Kidney tubule cell (primary cell): ENCODE measurements at places on chromosomes 3 and 15.

- peak; percentile 10 for DNase-seq
Measured at GRCh38 chr3:53850895-53851294, 4.5 kb downstream of the IL17RB start.

DNA sequence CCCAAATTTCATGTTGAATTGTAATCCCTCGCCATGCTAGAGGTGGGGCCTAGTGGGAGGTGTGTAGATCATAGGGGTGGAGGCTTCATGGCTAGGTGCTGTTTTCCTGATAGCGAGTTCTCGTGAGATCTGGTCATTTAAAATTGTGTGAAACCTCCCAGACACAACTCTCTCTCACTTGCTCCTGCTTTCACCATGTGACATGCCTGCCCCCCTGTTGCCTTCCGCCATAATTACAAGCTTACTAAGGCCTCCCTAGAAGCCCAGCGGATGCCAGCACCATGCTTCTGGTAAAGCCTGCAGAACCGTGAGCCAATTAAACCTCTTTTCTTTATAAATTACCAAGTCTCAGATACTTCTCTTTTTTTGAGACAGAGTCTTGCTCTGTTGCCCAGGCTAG, 36.0 kb downstream of the CCDC54 start:
- no peak for DNase-seq

- DNase-seq: no peak
Measured at GRCh38 chr15:27485265-27485664, 514.3 kb downstream of the GABRG3 start.

GRCh38 chr15:59157840-59158700, 48.6 kb upstream of the LDHAL6B start:
- DNase-seq: no peak

DNA sequence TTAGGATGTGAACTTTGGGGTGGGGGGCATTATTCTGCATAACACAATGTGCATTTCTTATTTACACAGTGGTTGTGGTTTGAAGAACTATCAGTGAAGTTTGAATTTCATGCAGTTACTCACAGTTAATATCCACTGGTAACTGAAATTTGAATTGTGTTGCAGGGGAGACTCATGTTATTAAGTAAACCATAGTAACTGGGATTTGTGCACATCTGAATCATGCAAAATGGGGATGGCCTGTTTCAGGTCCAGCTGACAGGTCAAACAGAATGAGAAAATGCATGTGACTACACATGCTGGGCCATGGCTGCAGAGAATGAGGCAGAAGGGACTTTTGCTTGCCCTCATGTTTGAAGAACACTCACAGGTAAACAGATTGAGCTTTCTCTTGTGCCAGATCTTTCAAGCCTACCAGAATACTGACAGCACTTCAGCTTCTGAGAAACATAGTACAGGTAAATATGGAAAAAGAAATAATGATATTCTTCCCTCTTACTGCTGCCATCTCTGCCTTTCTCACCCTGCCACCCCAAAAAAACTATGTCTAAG, 115.0 kb downstream of the POLQ start:
- peak; percentile 23 for DNase-seq

DNA sequence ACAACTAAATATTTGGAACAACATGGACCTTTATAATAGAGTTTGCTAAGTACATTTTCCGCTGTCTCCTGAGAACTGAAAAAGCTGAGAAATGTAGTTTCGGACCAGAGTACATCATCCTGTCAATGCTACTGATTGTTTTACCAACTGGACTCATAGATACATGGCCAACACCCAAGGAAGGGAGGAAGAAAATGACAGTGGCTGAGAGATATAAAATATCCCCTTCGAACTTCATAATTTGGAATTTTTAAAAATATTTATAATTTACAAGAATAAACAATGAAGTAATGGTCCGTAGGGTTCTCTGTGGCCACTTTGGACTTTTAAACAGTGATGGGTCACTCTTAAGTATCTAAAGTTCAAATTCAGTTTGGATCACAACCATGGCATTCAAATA, 1042.7 kb downstream of the MCTP2 start:
- no peak for DNase-seq

GRCh38 chr3:46910166-46910760, 32.7 kb downstream of the PTH1R start:
- DNase-seq: no peak

DNA sequence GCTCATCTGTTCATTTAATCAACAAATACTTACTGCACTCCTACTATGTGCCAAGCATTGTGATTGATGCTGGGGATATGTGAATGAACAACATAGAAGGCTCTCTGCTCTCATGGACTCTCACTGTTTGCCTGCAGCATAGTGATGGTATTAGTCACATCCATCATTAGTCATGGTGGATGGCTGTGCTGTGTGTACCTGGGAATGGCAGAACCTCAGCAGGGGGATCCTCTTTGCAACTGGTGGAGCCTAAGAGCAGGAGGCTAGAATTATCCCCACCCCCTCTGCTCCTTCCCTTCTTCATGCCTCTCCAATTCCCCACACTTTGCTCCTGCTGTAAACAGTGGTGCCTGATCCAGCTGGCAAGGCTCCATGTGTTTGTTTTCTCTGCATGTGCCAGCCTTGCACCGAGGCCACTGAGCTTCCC, 20.5 kb downstream of the BOC start:
- peak; percentile 96 for DNase-seq

DNA sequence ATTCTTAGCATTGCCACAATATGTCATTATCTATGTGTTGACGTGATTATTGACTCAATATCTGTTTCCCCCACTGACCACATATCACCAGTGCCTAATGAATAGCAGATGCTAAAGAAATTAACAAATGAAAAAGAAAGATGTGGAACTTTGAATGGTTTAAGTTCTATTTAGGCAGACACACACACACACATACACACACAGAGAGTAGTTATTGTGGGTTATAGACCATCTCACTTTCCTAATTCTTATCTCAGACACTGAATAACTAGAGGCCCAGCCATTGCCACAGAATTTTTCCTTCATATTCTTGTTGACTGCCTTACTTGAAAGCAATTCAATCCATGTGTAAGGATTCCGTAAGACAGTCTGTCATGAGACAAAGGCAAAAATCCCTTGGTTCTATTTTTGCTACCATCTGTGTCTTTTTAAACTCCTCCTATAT, 61.9 kb upstream of the PHLDB2 start:
- no peak for DNase-seq

- DNase-seq: no peak
Measured at GRCh38 chr15:51401051-51401780, 59.8 kb downstream of the GLDN start.

- DNase-seq: no peak
Measured at GRCh38 chr3:178078953-178079352, 457.3 kb upstream of the KCNMB2 start.
